ENCODE measurements at places on chromosomes 2 and 18. TPM values are rescaled to one million over a fixed set of nuclear protein-coding genes. Genes with fewer than 3 reads are reported as not detected.

GRCh38 chr2:133025004-133025403, 355.0 kb upstream of the LYPD1 start:
- DNase-seq = no peak

DNA sequence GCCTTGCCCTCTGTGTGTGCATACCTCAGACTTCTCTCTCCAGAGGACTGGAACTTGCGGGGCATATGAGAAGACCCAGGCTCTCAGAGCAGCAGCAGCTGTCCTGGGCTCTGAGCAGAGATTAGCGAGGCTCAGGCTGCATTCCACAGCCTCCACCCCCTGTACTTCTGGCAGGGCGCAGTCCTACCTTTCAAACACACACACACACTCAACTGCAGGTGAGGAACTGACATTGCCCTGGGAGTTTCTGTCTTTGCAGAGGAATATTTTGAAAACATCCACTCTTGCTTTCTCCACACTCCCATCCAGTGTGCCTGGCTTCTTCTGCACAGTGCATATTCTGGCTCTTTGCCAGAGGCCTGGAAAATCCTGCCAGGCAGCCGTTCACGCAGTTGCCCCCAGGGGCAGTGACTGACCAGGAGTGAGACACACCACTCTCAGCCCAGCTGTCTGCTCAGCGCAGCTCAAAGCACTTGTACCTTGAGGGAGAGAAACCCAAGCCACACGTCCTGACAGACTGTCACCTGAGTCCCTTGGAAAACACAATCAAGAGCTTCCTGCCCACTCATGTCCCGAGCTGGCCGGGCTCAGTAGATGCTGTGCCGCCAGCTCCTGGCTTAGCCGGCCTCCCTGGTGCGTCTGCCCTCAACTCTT, 460.8 kb downstream of the RNF144A start:
- peak; percentile 66 for DNase-seq

DNA sequence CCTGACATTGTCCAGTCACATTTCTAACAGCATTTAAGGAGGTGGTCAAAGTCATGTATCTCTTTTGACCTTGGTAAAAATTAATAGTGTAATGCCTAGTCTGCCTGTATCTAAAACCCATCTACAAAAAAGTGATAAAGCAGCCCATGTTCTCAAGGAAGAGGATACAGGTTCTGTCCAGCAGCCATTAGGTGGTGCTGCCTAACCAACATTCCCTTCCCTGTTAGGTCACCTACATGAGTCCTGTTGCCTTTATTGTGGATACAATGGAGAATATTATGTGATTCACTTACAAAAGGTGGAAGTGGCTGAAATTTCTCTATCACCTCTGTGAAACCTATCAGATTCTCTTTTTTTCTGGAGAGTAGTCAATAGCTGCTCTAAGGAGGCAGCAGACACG, 52.5 kb downstream of the AQP4 start:
- no peak for DNase-seq

GRCh38 chr2:54568876-54569321, 112.8 kb downstream of the SPTBN1 start:
- DNase-seq = no peak

DNA sequence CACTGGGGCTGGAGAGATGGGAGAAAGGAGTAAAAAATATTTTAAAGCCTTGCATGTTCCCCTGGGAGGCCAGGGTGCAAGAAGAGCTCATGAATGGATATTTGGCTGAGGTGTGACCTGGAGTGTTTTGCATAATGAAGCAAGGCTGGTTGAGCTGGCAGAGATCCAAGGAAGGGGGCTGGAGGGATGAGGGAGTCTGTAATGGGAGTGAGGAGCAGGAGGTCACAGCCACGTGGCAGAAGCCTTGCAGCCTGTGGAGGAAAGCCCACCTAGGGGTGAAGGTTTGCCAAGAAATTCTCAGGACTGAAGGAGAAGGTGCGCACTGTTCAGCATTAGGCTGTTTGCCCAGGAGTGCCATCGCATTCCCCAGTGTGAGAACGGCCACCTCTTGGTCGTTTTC, 40.3 kb upstream of the ATP8B1 start:
- no peak for DNase-seq

GRCh38 chr2:151051574-151052220, 210.0 kb downstream of the RBM43 start:
- DNase-seq = no peak

- DNase-seq = no peak
Measured at GRCh38 chr18:22394428-22394827, 23.3 kb downstream of the CTAGE1 start.

- DNase-seq = no peak
Measured at GRCh38 chr2:222499226-222499625, 74.9 kb downstream of the SGPP2 start.

GRCh38 chr2:208129744-208130711, at the start of gene CRYGC:
CRYGC (minus strand) TSS chr2:208129828; CDS start chr2:208129792, 36 bp downstream.
- DNase-seq = no peak

- no peak for DNase-seq
Measured at GRCh38 chr2:18455236-18455862, 105.1 kb downstream of the RDH14 start.

DSEL gene
- 15.3 TPM for total RNA-seq

ME2 gene
- total RNA-seq = 49.6 TPM

CTNNA2 gene
- total RNA-seq = 3.8 TPM

PIEZO2 gene
- 35.2 TPM for total RNA-seq

KRTCAP3 gene
- total RNA-seq = not detected

ITGB6 gene
- not detected for total RNA-seq

CNGA3 gene
- total RNA-seq = 5.8 TPM

FBXO15 gene
- total RNA-seq = 0.36 TPM
